ENCODE measurements at places on chromosomes 16 and 17. TPM values are rescaled to one million over a fixed set of nuclear protein-coding genes. Genes with fewer than 3 reads are reported as not detected.

Gene EFNB3
- 205 TPM for polyA plus RNA-seq

Gene GGT6
- polyA plus RNA-seq, result not detected

Gene PRAC1
- not detected for polyA plus RNA-seq

Gene C17orf78
- not detected for polyA plus RNA-seq

Gene CHAD
- 13.6 TPM for polyA plus RNA-seq

Gene RNPS1
- polyA plus RNA-seq, result 265 TPM

Gene RNF227
- polyA plus RNA-seq, result 6.7 TPM

Gene AATK
- 128 TPM for polyA plus RNA-seq

Gene SBK1
- 117 TPM for polyA plus RNA-seq

Gene SCGB1C2
- polyA plus RNA-seq, result not detected

Gene HLF
- polyA plus RNA-seq, result 8.1 TPM

Gene TRIM25
- polyA plus RNA-seq, result 22.1 TPM

Gene MPV17L
- polyA plus RNA-seq, result 17.2 TPM

Gene CTRB1
- not detected for polyA plus RNA-seq

Gene EVPL
- polyA plus RNA-seq, result 0.90 TPM

All from spinal cord (tissue), 10 donors.